ENCODE measurements at places on chromosomes 6 and 20.
A peak's percentile ranks its signal among the peaks of the same experiment; 100 is the strongest.

GRCh38 chr6:149169761-149170511, 147.6 kb upstream of the TAB2 start:
- DNase-seq: no peak

GRCh38 chr20:57372157-57372556, 19.0 kb upstream of the RBM38 start:
- no peak for DNase-seq

GRCh38 chr6:36718560-36718959, 20.9 kb downstream of the RAB44 start:
- DNase-seq: no peak

DNA sequence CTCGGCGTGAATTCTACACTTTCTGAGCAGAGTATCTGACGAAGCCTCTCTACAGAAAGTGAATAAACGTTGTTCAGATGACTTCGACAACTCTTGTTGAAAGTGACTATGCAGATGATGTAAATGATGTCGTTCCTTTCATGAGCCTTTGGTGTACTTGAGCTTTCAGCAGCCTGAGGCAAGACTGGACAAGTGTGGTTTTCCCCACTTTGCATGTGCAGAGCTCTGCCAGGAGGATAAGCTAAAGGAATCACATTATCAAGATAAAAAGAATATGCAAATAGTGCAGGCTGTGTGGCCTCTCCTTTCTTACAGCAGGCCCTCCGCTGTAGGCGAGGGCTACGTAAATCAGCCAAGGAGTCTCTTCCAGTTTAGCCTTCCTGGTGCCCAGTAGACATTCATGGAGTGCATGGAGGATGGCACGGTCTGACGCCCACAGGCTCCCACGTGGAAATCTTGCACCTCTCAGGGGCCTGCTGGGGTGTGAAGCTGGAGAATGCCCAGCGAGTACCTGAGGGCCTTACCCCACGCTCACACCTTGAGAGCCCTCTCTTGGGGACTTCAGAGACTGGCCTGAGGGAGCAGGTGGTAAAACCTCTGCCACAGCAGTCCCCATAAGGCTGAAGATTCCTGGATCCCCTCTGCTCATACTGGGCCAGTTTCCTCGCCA, 54.9 kb downstream of the RPP40 start:
- DNase-seq: no peak

DNA sequence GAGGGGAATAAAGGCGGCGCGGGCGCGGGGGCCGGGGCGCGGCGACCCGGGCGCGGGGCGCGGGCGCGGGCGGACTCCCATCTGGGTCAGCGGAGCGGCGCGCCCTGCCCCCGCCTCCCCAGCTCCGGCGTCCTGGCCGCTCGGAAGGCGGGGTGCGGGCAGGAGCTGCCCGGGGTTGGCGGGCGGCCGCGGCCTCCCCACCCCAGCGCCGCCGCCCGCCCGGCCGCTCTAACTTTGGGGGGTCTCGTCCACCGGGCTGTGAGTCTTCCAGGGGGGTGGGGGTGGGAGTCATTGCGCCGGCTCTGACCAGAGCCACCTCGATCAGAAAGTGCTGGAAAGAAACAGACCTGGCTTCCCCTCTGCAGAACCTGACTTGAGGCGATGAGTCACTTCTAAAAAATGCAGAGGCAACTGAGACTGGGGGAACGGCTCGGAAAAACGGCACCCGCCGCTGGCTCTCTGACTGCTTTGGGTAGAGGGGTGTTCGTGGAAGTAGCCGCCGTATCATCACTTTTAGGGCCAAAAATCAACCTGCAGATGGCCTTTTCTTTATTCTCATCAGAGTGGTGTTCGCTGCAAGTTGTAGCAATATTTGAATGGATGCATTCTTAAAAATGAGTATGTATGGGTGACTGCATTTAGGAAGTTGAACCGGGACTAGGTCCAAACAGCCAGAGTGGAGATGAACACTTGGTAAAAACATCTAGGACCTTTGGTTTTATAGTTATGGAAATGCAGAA, 667 bp downstream of the CAP2 start:
- DNase-seq: peak; percentile 70

DNA sequence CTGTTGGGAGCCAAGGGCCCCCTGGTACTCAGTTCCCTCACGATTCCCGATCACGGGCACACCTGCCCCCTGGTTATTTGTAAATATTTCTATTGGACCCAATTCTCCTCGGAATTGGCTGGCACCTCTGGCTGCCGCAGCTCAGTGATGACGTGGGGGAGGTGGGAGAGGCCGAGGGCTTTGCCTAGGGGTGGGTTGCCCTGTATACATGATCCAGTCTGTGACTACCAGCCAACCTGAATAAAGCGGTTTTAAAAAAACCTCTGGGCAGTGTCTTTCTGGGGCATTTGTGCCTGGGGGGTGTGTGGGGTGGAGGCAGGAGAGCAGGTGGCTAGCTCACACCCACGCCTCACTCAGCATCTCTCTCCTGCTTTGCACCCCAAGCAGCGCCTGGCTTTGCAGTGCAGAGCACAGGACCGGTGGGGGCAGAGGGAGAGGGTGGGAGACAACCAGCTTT, 42.2 kb downstream of the VSTM2L start:
- DNase-seq: peak; percentile 65

DNA sequence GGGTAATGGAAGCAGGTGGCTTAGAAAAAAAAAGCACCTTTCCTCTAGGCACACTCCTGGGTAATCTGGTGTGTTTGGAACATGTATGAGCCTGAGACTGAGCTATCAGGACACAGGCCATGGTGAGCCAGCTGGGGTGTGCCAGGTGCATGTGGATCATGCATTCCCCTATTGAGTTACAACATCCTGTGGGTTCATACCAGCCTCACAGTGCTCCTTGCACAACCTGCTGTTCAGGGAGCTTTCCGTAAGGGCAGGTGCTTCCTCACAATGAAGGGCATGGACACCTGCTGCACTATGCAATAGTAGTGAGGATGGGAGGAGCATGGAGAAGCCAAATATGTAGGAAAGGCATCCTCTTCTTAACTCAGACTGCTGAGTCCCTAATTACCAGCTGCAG, 197.2 kb upstream of the SUPT3H start:
- DNase-seq: no peak

GRCh38 chr6:5012519-5012918, 8.7 kb upstream of the RPP40 start:
- no peak for DNase-seq

- no peak for DNase-seq
These were observed 282.5 kb downstream of the ESR1 start for GRCh38 chr6:152089992-152090391.

DNA sequence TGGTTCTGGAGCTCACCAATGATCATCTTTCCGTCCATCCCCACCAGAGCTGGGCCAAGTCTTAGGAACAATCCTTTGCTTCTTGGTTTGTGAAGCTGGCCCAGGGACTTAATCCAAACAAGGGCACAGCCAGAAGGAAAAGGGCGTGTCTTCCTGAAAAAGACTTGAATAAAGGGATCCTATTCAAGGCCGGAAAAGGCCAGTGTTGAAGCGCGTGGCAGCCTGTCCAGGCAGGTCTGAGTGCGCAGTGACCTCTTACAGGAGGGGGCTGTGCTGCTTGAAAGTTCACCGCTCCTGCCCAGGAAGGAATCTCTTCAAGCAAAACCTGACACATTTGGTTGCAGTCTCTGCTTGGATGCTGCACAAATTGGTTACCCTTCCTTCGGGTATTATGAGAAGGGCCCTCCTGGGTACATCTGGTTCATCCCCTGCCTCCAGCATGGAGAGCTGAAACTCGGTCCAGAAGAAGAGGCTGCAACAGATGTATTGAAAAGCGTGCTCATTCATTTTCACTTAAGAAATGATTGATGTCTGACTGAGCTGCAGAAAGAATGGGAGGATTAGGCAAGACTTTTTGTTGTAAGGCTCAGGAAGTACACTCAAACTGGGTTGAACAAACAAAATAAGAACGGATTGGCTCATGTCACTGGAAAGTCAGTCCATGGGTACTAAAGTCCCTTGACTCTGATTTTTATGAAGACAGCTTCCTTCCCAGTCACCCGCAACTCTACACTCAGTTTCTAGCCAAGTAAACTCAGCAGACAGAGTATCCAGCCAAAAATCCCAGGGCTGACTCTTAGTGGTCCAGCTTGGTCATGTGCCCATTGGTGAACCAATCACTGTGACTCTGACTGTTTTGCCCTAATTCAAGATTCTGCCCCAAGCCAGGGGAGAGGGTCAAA, 136.3 kb downstream of the TFAP2C start:
- no peak for DNase-seq

DNA sequence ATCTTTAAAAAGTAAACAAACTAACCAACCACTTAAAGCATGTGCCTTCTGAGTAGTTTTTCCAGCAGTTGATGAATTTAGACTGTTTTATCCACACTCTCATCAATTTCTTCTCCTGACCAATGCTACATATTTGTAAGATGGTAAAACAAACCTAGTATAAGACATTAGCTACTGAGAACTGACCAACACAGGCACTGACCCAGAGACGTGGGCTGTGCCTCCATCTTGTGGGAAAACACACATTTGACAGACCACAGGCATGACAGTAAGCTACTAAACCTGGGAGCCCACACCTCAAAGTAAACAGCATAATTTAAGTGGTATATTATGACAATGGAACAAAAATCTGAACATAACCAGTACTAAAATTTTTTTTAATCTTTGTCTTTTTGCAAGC, 121.4 kb upstream of the NRSN1 start:
- DNase-seq: peak; percentile 11

DNA sequence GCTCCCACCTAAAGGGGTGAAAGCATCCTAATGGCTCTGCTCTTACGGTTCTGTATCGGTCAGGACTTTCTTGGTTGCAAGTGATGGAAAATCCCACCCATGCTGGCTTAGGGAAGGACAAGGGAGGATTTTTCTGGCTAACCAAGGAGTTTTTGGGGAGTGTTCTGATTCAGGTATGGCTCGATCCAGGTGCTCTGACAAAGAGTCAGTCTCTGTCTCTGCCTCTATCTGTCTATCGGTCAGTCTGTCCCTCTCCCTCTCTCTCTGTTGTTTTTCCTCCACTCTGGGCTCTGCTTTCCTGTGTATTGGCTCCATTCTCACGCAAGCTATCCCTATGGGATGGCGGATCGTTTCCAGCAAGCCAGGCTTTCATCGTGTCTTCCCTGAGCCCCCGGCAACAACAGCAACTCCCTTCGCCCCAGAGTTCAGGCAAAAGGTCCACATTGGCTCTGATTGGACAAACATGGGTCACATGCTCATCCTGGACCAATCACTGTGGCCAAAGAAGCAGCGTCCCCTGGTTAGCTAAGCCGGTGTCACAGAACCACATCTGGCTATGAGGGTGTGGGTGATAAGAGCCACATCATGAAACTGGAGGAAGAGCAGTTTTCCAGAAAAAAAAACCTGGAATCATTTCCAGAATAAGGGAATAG, 160.3 kb downstream of the BMP7 start:
- no peak for DNase-seq

DNA sequence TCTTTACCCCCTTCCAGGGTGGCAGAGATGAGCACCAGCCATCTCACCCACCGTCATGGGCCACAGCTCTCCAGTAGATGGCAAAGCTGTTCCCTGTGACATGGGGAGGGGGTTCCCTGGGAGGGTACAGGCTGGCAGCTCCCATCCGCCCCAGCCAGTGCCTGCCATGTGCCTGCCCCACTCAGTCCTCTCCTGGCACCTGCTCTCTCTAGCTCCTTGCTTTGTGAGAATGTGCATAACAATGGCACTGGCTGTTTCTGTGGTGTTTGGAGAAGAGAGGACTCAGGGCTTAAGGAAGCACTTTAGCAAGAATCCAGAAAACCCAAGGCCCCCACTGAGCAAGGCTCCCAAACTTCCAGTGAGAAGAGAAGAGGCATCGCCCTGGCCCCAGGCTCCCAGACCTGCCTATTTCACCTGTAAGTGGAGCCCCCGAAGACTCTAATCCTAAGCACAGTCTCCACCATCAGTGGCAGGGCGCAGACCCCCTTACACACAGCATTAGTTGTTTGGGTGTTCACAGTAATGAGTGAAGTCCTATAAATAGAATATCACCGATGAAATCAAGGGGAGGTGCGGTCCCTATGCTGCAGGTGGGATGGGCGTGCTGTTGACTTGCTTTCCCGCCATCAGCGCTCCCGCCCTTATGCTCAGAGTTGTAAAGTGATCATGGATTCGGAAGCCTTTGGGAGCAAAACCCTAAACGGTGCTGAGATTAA, 110.2 kb downstream of the AGPAT4 start:
- no peak for DNase-seq

GRCh38 chr6:16999491-17000436, 102.1 kb upstream of the STMND1 start:
- peak; percentile 8 for DNase-seq

DNA sequence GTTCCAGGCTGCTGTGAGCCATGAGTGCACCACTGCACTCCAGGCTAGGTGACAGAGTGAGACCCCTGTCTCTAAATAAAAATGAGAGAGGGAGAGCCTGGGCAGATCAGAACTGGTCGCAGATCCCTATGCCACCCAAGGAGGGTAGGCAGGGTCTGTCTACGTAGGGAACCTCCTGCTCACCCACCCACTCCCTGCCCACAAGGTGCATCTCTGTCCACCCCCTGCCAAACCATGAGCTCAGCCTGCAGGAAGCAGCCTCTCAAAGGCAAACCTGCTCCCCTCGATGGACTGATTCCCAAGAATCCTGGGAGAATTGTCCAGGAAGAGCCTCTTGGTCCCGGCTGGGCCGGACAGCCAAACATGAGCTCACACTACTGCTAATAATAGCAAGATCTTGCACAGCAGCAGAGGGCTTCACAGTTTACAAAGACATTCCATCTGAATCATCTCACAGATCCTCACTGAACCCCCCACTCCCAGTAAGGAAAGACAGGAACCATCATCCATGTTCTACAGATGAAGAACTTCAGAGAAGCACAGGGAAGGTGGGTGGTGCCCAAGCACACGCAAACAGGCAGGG, 27.8 kb upstream of the TLDC2 start:
- no peak for DNase-seq

GRCh38 chr6:133551847-133552341, 310.7 kb downstream of the EYA4 start:
- no peak for DNase-seq

GRCh38 chr6:56725254-56725653, 82.6 kb upstream of the DST start:
- DNase-seq: no peak

- DNase-seq: no peak
These were observed 91.7 kb downstream of the COL19A1 start for GRCh38 chr6:69957985-69958559.

GRCh38 chr6:40346246-40346645, 240.9 kb downstream of the LRFN2 start:
- no peak for DNase-seq

- no peak for DNase-seq
These were observed 157.9 kb downstream of the CD83 start for GRCh38 chr6:14275493-14275851.

- DNase-seq: no peak
These were observed 21.6 kb upstream of the RAET1L start for GRCh38 chr6:150046943-150047342.

- no peak for DNase-seq
These were observed 35.2 kb downstream of the JPH2 start for GRCh38 chr20:44151621-44152416.

DNA sequence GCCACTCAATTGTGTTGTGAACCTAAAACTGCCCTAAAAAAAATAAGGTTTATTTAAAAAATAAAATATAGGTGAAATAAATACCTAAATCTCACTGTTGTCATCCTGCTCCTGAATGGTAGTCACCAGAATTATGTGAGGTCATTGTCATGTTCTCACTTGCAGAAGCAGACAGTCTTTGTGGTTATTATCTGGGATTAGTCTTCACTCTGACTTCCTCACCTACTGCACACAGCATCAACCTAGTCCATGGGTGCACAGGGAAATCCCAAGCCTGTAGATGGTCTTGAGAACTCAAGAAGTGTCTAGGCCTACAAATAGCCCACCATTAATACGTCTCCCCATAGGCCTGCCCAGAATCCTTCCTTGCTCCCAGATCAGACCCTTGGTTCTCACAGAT, 97.0 kb downstream of the FOXF2 start:
- no peak for DNase-seq

- DNase-seq: no peak
These were observed 61.8 kb upstream of the MLN start for GRCh38 chr6:33865478-33866077.
